ENCODE measurements at places on chromosomes 13 and 19.
A peak's percentile ranks its signal among the peaks of the same experiment; 100 is the strongest.

- DNase-seq, result no peak
Observed at GRCh38 chr19:48043675-48044258, at the start of gene CABP5. Gene CABP5 (minus strand): TSS chr19:48044079. CDS start chr19:48043922, 157 bp downstream.

DNA sequence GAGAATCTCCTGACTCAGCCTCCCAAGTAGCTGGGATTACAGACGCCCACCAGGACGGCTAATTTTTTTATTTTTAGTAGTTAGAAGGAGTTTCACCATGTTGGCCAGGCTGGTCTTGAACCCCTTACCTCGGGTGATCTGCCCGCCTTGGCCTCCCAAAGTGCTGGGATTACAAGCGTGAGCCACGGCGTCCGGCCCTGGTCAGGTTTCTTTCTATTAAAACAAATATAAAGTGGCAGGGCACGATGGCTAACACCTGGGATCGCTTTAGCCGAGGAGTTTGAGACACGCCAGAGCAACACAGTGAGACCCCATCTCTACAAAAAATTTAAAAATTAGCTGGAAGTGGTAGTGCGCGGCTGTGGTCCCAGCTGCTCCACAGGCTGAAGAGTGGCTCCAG lies 1.5 kb upstream of the MED25 start:
- DNase-seq, result no peak

- no peak for DNase-seq
Observed at GRCh38 chr13:112457485-112457884, 81.3 kb downstream of the SPACA7 start.

- DNase-seq, result no peak
Observed at GRCh38 chr19:56101746-56102535, 19.2 kb downstream of the ZNF787 start.

- no peak for DNase-seq
Observed at GRCh38 chr13:113632706-113633484, 25.1 kb downstream of the ATP4B start.

- no peak for DNase-seq
Observed at GRCh38 chr13:23488442-23488841, 54.9 kb upstream of the SACS start.

DNA sequence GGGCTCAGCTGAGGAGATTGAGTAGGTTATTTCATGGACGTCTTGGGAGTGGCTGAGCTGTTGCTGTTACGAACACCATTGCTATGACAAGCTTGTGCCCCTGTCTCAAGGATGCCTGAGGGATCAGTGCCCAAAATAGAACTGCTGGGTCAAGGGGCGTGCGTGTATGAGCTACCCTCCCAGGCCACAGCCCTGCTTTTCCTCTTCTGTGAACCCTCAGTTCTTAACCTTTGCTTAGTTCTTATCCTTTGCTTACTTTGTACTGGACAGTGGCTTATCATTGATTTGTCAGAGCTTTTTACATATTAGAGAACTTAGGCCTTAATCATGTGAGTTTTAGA lies 9.0 kb downstream of the ARHGAP45 start:
- no peak for DNase-seq

DNA sequence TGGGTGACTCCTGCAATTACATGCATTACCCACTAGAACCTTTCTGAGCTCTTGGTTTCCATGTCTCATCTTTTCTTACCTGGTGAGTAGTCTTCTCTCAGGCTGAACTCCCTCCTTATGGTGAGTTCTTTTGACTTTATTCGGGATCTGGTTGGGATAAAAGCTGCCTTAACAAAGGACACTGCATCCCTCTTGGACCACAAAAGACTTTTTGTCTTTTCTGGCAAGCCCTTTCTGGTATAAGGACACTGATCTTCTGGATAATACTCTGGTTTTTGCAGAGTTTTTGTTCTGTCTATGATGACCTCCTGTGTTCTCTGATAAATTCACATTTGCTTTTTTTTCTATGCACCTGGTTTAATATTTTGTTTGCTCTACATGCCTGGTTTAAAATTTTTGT lies 66.7 kb downstream of the SLITRK1 start:
- DNase-seq, result no peak

- DNase-seq, result no peak
Observed at GRCh38 chr19:51811344-51811743, 16.4 kb downstream of the FPR3 start.

- DNase-seq, result peak; percentile 60
Observed at GRCh38 chr19:48967346-48968178, 2.5 kb downstream of the FTL start.

DNA sequence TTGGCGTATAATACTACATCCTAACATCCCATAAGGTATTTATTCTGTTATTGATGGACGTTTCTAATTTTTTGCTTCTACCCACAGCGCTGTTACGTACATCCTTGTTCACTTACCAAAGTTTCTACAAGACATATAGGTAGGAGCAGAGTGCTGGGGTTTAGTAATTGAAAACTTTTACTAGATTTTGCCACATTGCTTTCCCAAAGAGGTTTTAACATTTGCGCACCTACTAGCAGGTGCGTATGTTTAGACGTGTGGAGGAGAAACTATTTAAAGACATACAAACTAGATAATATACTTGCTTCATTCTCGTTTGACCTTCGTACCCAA lies 559 bp upstream of the RPL21 start:
- DNase-seq, result no peak

- no peak for DNase-seq
Observed at GRCh38 chr19:57615346-57615745, 1.3 kb downstream of the ZNF134 start.

All from fibroblast of the conjunctiva (primary cell).